ENCODE measurements at places on chromosomes 12 and 14.

DNA sequence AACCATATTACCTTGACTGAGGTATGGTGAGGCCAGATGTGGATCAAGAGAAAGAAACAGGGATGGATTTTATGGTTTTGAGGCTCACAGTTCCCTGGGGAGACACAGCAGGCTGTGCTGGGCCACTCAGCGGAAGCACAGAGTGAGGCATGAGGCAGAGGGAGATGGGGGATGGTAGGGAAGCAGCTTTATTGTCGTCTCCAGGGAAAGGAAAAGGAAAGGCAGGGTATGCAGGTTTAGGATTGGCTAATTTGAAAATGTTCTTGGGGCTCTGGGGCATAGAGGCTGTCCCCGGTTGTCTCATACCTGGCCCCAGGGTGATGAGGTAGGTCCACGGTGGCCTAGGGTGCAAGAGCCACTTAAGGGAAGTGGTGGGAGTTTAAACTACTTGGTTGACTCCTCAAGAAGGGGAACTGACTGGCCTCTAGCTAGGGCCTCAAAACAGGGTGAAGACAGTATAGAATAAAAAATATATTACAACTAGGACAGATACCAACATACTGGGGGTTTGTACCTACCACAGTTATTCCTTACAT is 322.8 kb downstream of the RGS6 start:
- DNase-seq, result no peak

DNA sequence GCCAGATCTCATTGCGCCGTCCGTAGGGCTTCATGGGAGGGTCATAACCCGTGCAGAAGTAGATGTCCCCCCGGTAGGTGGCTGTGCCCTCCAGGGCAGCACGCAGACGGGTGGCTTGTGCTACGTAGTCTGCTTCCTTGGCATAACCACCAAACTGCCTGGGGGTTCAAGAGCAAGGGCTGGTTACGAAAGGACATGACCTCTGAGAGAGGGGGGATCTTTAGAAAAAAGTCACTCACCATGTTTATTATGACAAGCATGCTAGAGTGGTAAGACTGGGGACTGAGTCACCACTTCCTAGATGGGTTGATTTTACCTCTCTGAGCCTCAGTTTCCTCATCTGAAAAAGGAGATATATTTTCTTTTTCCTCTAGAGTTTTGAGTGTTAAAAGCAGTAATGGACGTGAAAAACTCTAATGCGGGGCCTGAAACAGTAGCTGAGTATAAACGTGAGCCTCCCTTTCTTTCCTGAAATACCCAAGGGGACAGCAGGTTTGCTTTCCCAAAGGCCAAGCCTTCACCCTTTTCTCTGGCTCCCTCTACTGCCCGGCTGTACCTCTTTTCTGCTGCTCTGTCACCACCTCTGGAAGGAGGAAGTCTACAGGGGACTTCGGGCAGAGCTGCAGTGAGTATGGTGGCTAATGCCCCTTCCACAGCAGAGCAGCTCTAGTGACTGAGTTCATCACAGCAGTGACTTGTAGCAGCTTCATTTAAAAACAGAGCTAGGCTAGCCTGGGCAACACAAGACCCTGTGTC is 23.5 kb upstream of the GPRC5D start:
- DNase-seq, result peak; percentile 44

DNA sequence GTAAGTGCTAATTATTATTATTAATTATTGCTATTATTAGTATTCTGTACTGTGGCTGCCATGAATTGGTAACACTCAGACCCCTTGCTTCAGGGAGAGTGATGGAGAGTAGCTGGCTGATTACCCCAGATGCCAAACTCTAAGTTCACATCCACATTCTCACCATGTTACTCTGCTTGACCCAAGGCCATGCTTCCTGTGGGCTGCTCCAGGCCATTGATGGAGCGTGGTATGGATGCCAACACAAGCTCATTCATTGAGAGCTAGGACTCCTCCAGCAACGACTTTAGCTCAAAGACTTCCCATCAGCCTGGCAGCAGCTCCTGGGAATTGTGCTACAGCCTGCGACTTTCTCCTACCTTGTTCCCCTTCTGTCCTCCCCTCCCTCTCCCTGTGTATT is 233.4 kb downstream of the MSRB3 start:
- DNase-seq, result no peak

DNA sequence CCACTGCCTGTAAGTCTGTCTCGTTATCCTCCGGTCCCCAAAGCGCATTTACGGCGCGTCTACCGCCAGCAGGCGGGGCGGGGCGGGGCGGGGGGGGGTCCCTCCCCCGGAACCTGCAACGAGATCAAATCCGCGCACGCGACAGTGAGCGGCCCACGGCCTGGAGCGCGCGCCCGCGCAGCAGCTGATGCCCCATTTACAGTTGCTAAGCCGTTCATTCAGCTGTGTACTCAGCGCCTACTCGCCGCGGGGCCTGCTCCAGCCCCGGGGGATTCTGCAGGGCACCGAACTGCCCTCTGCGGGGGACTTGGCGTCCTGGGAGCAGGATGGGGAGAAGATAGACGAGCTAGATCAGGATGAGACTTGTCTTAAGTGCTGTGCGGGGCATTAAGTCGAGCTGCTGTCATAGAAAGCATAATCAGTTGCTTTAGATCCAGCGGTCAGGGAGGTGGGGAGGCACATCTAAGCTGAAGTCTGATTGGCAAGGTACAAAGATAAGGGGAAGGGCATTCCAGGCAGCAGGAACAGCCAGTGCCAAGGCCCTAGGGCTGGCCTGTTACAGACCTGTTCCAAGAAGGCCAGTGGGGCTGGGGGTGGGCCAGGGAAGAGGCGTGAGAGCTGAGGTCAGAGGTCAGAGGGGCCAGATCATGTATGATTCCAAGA is 1.4 kb upstream of the CCDC85C start:
- DNase-seq, result peak; percentile 64

DNA sequence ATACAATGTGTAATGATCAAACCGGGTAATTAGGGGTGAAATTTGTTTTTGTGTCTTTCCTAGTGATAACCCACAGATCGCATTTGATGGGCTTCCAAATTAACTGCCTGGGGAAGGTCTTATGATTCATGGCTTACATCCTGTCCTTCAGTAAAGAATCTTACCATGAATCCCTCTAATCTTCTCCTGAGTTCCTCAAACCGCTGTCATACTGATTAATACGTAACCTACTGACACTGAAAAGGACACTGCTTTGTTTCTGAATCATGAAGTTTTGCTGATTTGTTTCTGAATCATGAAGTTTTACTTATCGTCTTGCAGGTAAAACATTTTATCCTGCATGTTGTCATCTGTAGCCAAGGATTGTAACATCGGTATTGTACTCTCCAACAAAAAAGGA is 52.0 kb upstream of the CRY1 start:
- DNase-seq, result no peak

GRCh38 chr12:113332688-113333417 is 2.1 kb downstream of the SLC8B1 start:
- no peak for DNase-seq

DNA sequence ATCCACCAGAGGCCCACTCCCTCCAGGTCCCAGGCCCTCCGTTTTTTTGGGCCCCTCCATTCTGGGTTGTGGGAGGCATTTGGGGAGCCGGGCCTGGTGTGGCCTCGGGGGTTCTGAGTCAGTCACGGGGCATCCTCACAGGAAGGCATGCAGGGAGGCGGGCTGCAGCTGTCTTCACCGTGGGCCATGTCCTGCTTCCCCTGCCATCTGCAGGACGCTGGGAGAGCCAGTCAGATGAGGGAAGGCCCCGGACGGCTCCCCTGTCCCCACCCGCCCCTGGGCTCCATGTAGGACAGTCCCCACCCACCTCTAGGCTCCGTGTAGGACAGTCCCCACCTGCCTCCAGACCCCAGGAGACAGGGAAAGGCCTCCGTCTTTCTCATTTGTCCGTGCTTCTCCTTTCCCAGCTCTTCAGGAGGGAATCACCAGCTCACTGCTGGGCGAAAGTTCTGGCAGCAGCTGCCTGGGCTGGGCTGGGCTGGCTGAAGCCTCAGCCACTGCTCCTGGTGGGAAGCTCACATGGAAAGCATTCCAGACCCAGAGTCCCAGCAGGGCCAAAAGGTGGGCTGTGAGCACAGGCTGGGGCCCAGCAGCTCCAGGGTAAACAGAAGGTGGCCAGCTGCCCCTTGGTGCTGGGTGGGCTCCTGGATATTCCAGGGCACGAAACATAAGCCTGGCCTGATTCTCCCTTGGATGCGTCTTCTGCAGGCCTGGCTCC is 217.8 kb downstream of the KIF26A start:
- DNase-seq, result no peak

DNA sequence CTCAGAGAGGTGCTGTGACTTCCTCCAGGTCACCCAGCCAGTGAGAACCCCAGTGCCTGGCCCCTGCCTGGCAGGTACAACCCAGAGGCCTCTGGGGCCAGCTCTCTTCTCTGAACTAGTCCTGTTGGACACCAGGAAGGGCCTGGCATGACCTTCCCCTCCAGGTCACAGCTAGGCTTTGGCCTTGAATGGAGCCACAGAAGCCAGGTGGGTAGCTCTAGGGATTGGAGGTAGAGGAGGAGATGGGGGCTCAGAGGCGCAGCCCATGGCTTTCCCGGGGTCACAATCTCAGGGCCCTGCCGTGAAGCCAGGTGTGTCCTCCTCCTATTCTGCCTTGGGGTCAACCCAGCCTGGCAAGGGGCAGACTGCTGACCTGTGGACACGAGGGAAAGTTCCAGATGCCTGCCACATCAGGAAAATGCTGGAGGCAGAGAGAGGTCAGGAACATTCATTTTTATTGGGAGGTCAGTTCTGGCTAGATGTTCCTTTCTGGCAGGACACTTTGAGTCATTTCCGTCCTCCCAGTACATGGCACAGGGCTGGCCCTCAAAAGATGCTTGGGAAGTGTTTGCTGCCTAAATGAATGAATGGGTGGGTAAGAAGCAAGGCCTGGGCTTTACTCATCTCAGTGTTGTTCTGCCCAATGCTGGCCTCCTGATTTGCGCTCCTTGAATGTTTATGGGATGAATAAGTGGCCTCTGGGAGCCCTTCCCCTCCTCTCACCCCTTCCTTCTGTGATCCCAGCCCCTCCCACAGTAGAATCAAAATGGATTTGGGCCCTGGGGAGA is 25.4 kb downstream of the FAM222A start:
- no peak for DNase-seq

DNA sequence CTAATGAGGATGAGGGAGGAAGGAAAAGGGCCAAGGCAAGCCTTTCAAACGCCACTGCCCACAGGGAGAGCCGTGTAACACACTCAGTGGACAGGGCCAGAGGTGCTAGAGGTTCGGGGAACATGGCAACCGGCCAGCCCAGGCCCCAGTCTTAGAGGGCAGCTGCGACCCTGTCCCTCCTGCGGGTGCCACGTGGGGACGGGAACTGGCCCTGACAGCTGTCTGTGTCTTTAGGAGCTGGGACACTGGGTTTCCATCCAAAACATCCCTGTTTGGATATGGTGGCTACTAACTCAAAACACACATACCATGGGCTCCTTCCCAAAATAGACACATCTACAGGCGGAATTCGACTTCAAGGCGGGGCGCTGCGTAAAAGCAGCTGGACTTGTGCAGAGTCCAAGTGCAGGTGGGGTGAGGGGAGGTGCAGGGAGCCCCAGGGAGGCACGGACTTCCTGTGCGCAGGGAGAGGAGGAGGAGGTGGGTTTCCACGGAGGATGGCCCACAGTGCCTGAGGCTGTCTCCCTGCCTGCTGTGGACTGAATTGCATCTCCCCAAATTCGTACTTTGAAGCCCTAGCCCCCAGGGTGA is 184.7 kb downstream of the PIWIL1 start:
- no peak for DNase-seq

DNA sequence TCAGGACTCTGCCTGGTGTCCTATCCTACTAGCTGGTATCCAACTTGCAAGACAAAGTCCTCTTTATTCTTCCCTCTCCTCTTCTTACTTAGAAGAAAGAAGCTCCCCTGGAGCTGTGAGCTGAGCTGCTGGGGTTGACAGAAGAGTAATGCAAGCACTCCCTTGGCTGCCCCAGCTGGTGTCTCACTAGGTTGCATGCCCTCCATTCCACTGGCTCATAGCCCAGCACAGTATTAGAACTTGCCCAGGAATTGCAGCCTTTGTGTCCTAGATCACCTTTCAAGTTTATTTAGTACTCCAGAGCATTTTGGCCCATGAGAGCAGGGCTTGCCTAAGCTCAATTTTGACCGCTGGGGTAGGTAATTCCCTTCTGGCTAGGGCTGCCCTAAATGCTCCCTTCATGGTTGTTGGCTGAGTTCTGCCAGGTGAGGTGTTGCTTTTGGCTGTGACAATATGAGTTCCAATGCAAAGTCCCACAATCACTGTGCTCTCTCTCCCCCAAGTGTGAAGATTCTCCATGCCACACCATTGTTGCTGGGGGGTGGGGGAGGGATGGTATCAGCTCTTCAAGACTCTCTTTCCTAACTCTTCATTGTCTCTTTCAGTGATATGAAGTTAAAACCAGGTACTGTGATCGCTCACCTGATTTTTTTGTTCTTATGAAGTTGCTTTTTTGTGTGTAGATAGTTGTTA is 317.4 kb upstream of the DDHD1 start:
- no peak for DNase-seq

GRCh38 chr14:35687335-35687939 is 121.7 kb downstream of the RALGAPA1 start:
- no peak for DNase-seq

- DNase-seq, result no peak
Observed at GRCh38 chr14:92105893-92106142, 564 bp downstream of the ATXN3 start.

DNA sequence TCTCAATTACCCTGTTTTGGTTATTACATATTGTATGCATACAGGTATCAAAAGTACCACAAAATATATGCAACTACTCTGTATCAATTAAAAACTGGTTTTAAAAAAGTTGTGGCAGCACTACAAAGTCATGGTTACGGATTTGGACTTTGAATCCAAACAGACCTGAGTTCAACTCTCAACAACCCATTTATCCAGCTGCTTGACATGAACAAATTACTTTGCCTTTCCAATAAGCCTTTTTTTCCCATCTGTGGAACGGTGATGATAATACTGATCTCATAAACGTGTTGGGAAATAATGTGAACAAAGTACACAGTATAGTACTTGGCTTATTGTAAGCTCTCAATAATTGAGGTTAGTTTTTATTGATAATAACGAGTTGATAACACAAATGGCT is 85.0 kb downstream of the MNAT1 start:
- no peak for DNase-seq

- no peak for DNase-seq
Observed at GRCh38 chr14:69928111-69928523, 48.9 kb downstream of the SMOC1 start.

DNA sequence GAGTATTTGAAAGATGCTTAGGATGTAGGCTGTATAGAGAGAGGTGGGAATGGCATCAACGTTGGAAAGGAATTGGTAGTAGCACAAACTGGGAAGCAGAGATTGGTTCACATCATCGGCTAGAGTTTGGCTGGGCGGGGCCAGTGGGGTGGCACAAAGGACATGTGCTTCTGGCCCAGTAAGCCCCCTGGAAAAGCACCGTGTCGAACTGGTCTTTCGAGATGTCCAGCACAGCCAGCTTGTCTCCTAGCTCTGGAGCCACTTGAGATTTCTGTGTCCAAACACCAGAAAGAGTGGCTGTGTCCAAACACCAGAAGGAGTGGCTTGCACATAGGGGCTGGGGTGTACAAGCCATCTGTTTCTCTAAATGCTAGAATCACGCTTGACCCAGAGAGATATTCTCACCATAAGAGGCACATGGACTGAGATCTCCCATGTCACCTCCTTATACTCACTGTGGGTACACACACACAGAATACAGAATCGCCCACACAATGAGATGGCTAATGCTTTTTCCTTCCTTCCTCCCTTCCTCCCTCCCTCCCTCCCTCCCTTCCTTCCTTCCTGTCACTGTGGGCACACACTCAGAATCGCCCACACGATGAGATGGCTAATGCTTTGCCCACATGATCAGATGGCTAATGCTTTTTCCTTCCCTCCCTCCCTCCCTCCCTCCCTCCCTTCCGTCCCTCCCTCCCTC is 41.8 kb upstream of the KCNK13 start:
- DNase-seq, result no peak
